Iris pigment epithelial cell (primary cell): ENCODE measurements at places on chromosomes 2 and 18.

DNA sequence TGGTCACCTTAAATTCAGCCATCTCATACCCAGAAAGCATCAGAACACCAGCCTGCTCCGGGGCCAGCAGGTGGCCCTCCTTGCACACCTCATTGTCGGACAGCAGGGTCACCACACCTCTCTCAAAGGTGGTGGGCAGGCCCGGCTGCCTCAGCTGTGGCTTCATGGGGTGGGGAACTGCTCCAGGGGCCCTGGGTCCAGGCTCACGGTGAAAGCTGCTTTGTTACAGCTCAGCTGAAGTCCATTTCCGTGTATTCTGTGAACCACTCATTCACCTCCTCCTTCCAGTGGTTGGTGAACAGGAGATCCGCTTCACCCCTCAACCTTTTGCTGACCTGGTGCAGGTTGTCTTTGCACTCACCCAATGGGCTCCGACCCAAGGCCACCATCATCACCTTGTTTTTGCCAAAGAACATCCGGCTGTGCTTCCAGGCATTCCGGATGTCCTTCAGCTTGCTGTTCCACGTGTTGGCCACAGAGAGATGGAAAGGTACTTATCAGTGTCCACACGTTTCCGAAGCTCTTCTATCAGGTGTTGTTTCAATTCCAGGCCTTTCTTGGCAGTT lies 78.6 kb upstream of the LDLRAD4 start:
- no peak for DNase-seq

DNA sequence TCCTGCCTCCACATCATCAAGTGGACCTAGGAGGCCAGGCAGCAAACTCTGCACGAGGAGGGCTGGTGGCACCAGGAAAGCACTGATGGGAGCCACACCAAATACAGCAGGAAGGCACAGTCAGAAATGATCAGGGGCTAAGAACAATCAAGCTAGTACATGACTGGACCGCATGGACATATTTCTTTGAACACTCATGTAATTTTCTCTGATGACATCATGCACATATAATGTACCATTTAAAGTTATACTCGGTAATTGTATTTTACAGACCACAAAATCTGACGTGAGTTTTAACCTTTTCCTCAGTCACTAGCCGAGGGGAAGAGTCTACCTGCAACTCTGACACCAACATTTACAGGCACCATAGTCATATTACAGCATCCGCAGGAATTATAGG lies 76.7 kb downstream of the XDH start:
- peak; percentile 87 for DNase-seq

DNA sequence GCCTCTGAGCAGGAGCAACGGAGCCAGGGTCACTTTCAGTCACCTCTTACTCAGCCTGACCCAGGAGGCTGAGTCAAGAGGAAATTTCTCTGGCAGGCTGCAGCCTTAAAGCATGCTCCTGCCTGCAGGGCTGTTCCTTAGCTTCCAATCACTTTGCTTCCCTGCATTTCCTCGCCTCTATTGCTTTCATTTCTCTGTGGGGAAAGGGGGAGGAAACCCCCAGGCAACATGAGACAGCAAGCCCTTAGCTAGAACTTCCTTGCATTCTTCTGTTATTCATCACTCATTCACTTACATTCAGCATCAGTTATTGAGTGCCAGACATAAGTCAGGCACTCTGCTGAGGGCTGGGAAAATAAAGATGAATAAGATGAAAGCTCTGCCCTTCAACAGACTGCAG lies 13.0 kb downstream of the XDH start:
- DNase-seq: peak; percentile 97

DNA sequence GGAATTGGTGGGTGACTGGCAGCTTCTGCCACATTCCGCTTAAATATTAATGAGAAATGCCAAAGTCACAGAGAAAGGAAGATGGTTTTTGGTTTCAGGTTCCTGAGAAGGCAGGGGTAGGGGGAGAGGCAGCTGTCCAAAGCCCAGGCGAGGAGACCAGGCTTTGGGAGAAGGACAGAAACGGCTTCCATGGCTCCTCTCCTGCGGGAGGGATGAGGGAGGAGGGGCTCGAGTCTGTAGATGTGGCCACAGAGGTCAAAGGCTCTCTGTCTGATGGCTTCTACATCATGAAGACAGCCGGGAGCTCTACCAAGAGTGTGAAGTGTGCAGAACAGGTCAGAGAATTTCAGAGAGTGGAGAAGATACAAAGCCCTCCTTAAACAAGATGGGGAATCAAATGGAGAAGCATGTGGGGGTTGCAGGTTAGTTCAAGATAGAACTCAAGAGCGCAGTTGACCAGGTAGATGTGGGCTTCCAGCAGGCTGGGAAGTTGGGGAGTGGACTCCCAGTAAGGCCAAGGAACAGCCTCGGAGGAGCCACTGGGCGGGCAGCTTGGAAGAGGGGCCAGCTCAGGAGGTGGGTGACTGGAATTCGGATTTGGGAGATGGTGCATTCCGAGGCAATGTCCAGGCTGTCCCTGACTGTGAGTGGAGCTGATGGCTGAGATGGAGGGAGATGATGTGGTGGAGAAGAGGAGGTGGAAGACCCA lies 23.8 kb upstream of the HPCAL1 start:
- DNase-seq: no peak

- peak; percentile 50 for DNase-seq
Measured at GRCh38 chr2:217645896-217646295, 356.9 kb downstream of the TNS1 start.

GRCh38 chr18:70261141-70261788 lies 27.6 kb upstream of the SOCS6 start:
- no peak for DNase-seq

DNA sequence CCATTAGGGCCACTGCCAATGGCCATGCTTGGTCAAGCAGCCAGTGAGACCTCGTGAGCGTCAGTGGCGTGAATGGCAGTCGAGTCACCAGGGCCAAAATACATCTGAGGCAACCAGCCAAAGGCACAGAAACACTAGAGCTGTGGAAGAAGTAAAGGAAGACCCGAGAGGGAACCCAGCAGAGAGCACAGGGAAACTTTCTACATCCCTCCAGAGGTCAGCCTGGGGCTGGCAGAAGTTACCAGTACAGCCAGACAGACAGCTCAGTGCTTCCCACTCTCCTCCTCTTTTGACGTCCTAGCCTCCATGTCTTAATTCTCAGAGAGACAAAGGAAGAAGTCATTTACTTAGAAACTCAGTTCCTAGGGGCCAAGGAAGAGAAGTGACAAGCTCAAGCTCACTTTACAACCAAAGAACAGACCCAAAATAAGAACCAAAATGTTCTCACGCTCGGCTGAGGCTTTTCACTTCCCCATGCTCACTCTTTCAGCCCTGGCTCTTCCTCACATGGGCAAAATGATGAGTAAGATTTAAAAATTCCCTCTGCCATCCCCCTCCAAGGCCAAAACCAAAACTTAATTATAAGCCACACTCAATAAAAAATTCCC lies 8.7 kb downstream of the CYRIA start:
- DNase-seq: no peak

DNA sequence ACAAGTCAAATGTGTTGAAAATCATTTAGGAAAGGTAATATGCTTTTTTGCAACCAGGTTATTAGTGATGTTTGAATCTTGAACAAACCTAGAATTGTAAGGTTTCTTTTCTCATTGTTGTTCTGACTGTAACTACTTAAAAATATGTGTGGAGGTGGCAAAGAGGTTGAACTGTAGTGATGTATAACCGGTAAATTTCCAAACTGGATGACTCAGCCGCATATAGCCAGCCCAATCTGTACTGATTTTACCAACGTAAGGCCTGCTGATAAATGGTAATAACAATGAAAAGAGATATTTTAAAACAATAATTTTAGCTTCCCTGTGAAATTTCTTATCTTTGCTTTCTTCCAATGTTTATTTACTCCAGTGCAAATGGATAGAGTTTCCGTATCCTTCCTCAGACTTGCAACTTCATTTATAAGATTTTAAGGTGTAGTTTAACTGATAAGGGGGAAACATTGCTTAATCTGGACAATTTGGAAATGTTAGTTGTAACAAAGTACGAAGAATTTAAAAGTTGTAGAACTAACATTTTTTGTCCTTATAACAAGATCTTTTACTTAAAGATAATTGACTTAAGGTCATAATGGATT lies 1170.4 kb upstream of the ZEB2 start:
- DNase-seq: peak; percentile 72

DNA sequence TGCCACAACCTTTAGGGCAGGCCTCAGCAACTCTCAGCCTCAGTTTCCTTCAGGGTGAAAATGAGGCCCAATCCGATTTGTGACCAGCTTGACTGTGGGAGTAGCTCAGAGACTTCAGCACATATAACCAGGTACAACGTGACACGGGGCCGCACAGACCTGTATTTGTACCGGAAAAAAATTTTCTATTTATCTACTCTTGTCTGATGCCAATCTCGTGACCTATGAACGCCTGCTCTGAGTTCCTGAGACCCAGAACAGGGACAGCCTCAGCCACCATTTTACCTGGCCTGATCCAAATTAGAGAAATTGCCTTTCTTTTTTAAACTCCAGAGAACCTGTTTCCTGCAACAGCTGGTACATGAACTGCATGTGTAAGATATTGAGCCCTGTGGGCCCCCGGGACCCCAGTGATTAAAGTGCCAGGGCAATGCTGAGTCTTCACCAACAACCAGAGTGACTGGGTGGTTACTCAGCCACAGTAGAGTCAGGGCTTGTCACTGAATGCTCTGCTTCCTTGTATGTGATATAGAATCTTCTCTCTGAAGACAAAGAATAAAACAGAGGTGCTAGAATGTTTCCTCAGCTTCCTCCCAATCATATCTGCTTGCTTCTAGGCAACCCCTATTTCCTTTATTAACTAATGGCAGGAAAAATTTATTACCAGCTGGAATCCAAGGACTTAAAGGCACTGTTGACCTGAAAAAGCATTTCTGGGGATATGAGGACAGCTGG lies 47.8 kb upstream of the FZD7 start:
- no peak for DNase-seq

- DNase-seq: no peak
Measured at GRCh38 chr2:17163638-17164037, 354.6 kb downstream of the RAD51AP2 start.

DNA sequence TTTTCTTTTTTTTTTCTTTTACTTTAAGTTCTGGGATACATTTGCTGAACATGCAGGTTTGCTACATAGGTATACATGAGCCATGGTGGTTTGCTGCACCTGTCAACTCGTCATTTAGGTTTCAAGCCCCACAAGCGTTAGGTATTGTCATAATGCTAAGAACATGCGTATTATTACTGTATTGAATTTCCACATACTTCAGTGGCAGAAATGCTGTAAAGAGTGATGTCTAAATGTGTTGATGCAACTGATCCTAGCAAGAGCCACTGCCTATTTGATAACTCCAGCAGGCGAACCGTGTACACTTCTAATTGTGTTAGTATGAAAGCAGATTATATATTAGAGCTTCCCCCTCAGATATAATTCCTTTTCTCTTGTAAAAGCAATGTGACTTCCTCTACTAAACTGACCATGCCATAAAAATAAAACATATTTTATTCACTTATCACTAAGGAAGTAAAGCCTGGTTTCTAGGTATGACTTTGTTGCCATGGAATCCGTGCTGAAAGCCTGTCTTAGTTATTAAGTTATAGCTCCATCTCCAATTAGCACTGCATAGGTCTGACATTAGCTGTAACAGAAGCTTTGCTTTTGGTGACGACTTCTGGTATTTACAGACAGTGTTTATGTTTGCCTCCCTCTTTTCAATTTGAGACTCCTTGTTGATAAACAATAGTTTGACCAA lies 280.0 kb downstream of the GALR1 start:
- no peak for DNase-seq

- DNase-seq: peak; percentile 97
Measured at GRCh38 chr2:227862741-227863588, 8.5 kb upstream of the DAW1 start.

DNA sequence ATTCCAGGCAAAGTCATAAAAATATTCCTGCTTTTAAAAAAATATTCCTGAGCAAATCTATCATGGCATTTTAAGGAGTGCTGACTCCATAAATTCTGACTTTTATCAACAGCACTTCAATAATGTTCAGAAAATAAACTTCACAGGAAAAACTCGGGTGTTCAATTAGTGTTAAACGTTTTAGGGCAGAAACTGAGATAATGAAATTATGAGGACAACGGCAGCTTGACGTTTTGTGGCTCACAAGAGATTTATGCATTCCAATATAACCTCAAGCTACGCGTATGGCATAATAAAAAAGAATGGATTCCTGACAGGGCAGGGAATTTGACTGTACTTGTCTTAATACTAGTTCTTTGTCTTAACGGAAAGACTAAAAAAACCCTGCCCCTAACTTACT lies 133.2 kb downstream of the ICOS start:
- DNase-seq: no peak

DNA sequence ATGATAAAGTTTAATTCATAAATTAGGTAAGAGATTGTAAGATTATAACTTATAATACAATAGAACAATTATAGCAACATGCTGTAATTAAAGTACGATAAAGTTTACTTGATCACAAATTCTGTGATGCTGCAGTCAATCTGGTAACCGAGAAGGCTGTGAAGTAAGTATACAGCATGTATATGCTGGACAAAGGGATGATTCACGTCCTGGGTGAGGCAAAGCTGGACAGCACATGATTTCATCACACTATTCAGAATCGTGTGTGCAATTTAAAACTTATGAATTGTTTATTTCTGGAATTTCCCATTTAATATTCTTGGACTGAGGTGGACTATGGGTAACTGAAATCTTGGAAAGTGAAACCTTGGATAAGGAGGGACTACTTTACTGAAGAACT lies 522.2 kb upstream of the CNTNAP5 start:
- no peak for DNase-seq

GRCh38 chr18:22503803-22504202 lies 86.1 kb upstream of the CTAGE1 start:
- DNase-seq: no peak
